ENCODE measurements at places on chromosomes 7 and 10.

DNA sequence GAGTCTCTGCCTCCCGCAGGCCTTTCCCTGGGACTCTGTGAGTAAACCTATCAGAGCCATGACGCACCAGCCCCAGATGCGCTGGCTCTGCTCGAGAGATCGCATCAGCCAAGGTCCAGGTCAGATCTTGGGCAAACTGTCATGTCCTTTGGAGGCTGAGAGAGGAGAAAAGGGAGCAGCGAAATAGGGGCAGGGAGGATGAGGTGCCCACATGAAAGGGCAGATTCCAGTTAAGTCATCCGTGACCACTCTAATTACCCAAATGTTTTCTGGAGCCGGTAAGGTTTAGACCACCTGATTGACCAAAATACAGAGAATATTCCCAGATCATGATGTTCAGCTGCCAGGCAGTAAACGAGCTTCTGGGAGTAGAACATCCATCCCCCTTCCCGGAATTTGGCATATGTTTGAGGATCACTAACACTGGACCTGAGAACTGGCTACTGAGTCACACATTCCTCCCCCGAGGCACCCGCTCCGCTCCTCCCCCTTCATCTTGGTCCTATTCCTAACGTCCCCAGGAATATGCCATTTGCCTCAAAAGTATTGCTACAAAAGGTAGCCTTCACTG lies 88.0 kb downstream of the FGFR2 start:
- H3K36me3 ChIP-seq: no peaks in the 10 kb centered on the region
- peaks cover 1% of the 10 kb centered on the region for H3K4me1 ChIP-seq
- no peak overlapping the region for H3K27ac ChIP-seq
- H3K27me3 ChIP-seq: no peaks in the 10 kb centered on the region
- no peak for DNase-seq
- H3K4me3 ChIP-seq: no peak overlapping the region

DNA sequence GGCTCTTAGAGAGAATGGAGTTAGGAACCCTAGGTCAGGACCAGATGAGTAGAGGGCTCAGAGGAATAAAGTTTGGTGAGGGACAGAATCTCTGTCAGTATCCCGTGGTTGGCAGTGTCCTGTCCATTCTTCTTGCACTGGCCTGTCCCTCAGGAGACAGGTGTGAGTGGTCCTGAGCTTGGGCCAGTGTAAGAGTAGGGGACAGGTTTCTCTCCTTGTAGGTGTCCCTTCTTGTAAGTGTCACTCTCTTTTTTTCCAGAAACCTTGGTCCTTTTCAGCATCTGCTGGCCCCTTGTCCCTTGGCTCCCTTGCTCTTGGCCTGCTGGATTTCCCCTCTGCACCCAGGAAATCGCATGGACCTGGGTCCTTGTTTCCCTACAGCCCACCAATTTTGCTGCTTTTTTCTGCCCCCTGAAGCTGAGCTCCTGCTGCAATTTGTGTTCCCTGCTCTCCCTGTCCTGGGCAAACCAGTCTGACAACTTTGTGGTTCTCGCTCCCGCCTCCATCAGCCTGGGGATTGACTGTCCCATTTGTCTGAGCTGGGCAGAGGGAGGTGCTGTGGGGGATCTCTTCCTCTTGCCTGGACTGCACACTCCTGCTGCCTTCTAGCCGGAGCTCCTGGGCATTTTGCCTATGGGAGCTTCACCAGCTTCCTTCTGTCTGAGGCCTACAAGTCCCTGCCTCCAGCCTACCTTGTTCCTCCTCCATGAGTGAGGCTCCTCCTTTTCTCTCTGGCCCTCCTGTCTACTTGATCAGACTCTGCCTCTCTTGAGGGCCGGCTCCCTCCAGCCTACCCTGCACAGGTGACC lies 6.5 kb downstream of the TSPAN14 start:
- peak overlapping the region; percentile 92 for H3K4me3 ChIP-seq
- peaks cover 93% of the 10 kb centered on the region for H3K4me1 ChIP-seq
- H3K27ac ChIP-seq: peak overlapping the region; percentile 92
- H3K27me3 ChIP-seq: no peaks in the 10 kb centered on the region
- no peak for DNase-seq

DNA sequence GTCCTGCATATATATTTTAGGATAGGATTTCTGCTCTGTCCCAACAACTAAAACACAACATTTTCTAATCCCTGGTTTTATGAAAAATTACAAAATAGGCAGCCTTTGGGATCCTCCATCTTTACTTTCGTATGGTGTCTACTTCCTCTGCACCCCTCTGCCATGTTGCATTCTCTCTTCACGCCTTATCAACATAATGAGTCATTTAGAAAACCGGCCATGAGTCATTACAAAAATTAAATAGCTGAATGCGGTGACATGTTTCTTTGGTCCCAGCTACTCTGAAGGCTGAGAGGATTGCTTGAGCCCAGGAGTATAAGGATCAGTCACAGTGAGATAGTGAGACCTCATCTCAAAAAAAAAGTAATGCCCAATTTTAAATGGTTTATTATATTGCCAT lies 148.1 kb upstream of the CELF2 start:
- no peak for DNase-seq
- no peaks in the 10 kb centered on the region for H3K36me3 ChIP-seq
- H3K4me1 ChIP-seq: no peaks in the 10 kb centered on the region
- H3K4me3 ChIP-seq: no peak overlapping the region
- H3K27me3 ChIP-seq: peaks cover 44% of the 10 kb centered on the region
- H3K27ac ChIP-seq: no peak overlapping the region

- H3K36me3 ChIP-seq: no peaks in the 10 kb centered on the region
- DNase-seq: no peak
- no peaks in the 10 kb centered on the region for H3K27me3 ChIP-seq
- H3K27ac ChIP-seq: no peak overlapping the region
- H3K4me3 ChIP-seq: no peak overlapping the region
Observed at GRCh38 chr10:24162206-24162985, 46.5 kb upstream of the KIAA1217 start.

- peaks cover 8% of the 10 kb centered on the region for H3K27me3 ChIP-seq
- no peak overlapping the region for H3K4me3 ChIP-seq
- H3K36me3 ChIP-seq: no peaks in the 10 kb centered on the region
- peaks cover 5% of the 10 kb centered on the region for H3K4me1 ChIP-seq
- no peak overlapping the region for H3K27ac ChIP-seq
Observed at GRCh38 chr10:126911301-126911700, 6.1 kb downstream of the DOCK1 start.

- peaks cover 27% of the 10 kb centered on the region for H3K4me1 ChIP-seq
- peaks cover 36% of the 10 kb centered on the region for H3K36me3 ChIP-seq
- H3K4me3 ChIP-seq: no peak overlapping the region
- no peaks in the 10 kb centered on the region for H3K27me3 ChIP-seq
- peak overlapping the region; percentile 99 for H3K27ac ChIP-seq
Observed at GRCh38 chr7:5533821-5534367, 110.3 kb upstream of the TNRC18 start.

DNA sequence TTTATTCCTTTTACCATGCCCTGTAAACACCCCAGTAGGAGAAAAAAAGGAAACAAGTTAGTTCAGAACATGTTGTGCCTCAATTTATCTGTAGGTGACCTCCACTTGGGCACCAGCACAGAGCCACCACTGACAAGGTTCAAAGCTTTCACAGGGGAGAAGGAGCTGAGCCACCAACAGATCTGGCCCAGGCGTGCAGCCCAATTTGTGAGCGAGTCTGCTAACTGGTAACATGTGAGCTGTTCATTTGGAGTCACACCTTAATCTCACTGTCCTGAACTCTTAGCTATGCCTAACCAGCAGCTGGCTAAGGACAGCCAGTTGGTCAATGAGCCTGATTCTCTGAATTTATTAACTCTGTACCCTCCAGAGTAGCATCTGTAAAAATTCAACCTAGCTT lies 78.4 kb upstream of the CAMK2B start:
- peaks cover 3% of the 10 kb centered on the region for H3K4me1 ChIP-seq
- no peaks in the 10 kb centered on the region for H3K27me3 ChIP-seq
- peaks cover 40% of the 10 kb centered on the region for H3K36me3 ChIP-seq
- DNase-seq: no peak

GRCh38 chr10:101018600-101019439 lies 12.1 kb downstream of the PDZD7 start:
- peak; percentile 68 for DNase-seq
- H3K4me1 ChIP-seq: peaks cover 13% of the 10 kb centered on the region
- no peak overlapping the region for H3K27ac ChIP-seq

DNA sequence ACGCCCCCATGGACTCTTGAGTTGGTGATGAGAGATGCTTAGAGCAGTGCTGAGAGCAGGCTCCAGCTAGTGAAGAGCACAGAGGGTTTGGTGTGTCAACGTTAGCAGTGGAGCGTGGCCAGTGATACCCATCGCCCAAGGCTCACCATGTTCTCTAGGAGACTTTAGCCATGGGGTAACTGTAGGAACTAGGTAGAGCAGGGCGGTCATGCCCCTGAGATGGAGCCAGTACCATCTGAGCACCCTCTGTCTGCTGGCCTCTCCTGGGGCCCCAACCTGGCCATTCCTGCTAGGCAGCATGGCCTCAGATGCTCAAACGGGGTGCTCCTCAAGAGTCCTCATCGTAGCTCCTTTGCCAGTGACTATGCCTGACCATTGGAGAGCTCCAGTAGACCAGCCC lies 179.7 kb downstream of the KCND2 start:
- no peak overlapping the region for H3K27ac ChIP-seq
- H3K27me3 ChIP-seq: no peaks in the 10 kb centered on the region
- no peaks in the 10 kb centered on the region for H3K36me3 ChIP-seq

DNA sequence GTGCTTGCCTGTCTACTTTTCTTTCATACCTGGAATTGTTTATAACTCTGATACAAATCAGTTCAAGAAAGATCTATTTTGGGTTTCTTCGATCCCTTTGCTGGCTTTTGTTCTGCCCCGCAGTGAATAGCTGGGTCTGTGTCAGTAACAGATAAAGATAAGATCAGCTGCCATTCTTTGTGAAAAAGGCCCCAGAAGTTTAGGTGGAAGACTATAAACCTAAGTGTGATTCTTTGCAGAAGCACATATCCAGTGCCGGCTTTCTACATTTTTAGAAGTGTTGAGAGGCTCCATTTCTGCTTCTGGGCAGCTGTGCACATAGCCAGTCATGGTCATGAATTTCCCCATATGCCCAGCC lies 686.4 kb upstream of the C7orf33 start:
- H3K27ac ChIP-seq: no peak overlapping the region
- no peaks in the 10 kb centered on the region for H3K36me3 ChIP-seq
- no peak overlapping the region for H3K4me3 ChIP-seq
- H3K27me3 ChIP-seq: no peaks in the 10 kb centered on the region

DNA sequence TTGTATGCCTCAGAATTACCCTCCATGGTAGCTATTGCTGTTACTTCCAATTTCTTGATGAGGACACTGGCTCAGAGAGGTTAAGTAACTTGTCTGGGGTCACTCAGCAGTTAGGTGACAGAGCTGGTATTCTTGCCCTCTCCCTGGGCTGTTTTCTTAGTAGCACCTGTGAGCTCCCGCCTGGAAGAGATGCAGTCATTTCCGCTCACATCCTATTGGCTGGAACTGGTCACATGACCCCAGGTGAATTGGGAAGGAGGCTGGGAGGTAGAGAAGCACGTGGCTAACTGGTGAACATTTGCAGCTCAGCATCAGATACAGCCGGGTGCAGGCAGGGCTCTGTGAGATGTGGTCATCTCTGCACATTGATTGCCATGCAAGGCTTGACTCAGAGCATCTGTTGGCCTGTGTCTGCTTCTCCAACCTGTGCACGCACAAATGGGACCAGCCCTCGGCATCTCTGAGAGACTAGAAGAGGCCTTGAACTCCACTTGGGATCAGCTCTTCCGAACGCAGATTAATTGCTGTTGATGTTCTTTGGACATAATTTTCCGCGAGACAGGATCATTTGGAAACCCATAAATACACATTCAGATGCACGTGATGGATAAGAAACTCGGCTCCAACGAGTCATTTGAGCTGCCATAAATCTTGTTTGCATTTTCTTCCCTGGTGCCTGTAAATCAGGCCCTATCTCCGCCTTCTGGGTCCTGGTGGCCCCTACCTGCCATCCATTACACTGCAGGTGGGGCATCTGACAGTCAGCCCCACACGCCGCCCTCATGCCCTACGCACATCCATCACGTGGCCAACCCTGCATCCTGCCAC lies 42.8 kb downstream of the MYL10 start:
- peaks cover 7% of the 10 kb centered on the region for H3K4me1 ChIP-seq
- no peak for DNase-seq
- no peak overlapping the region for H3K27ac ChIP-seq
- peaks cover 4% of the 10 kb centered on the region for H3K36me3 ChIP-seq
- H3K27me3 ChIP-seq: peaks cover 24% of the 10 kb centered on the region
- H3K4me3 ChIP-seq: no peak overlapping the region

DNA sequence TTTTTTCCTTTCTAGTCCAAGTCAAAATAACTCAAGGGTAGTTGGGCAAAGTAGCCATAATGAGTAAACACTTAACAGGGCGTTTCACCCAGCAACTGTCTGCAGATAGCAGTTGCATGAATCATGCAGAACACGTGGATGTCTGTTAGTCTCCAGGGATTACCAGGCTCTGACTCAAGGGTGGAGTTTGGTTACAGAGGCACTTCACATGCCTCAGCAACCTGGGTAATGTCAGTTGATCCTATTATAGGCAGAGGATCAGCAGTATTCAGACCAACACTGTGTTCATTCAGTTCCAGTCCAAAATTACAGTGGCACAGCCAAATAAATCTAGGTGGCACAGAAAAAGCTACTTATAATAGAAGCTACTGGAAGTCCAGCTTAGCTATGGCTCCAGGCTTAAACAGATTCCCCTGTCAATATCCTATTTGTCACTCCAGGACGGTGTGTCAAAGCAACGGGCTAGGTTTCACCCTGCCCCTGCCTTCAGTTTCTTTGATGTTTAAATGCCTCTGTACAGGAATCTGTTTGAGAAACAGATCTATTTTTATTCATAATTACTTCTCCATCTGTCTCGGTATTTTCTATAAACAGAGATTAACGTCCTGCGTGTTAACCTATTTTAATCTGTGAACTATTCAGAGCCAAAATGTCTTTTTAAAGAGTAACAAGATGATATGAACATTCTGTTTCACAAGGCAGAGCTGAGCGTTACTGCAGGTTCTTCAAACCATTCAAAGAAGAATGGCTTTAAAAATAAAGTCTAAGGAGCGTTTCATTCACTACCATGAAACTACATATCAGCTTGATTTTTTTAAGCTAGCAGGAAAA lies 162.6 kb upstream of the AKR1E2 start:
- H3K4me1 ChIP-seq: no peaks in the 10 kb centered on the region
- no peak for DNase-seq
- no peak overlapping the region for H3K27ac ChIP-seq
- H3K4me3 ChIP-seq: no peak overlapping the region

GRCh38 chr10:35898716-35899440 lies 256.8 kb upstream of the FZD8 start:
- no peak for DNase-seq
- H3K27me3 ChIP-seq: no peaks in the 10 kb centered on the region
- no peak overlapping the region for H3K4me3 ChIP-seq
- H3K27ac ChIP-seq: no peak overlapping the region

GRCh38 chr10:79236433-79236765 lies 110.9 kb upstream of the PPIF start:
- no peaks in the 10 kb centered on the region for H3K27me3 ChIP-seq
- no peak overlapping the region for H3K4me3 ChIP-seq
- peaks cover 14% of the 10 kb centered on the region for H3K4me1 ChIP-seq
- peaks cover 5% of the 10 kb centered on the region for H3K36me3 ChIP-seq

- H3K4me1 ChIP-seq: peaks cover 6% of the 10 kb centered on the region
- no peak overlapping the region for H3K4me3 ChIP-seq
- DNase-seq: no peak
- peak overlapping the region; percentile 10 for H3K27ac ChIP-seq
- no peaks in the 10 kb centered on the region for H3K36me3 ChIP-seq
- H3K27me3 ChIP-seq: peaks cover 8% of the 10 kb centered on the region
Observed at GRCh38 chr10:12333380-12334185, 15.8 kb upstream of the CAMK1D start.

Measured in effector memory CD8-positive, alpha-beta T cell (primary cell).